Right renal pelvis (tissue), 4 donors: ENCODE measurements at places on chromosomes 4 and X. TPM values are rescaled to one million over a fixed set of nuclear protein-coding genes. Genes with fewer than 3 reads are reported as not detected.

The CT45A10 gene
- polyA plus RNA-seq = not detected

The FNIP2 gene
- polyA plus RNA-seq = 49.9 TPM

The BEX1 gene
- polyA plus RNA-seq = 73.6 TPM

GRCh38 chr4:74962584-74962983 lies 29.7 kb downstream of the PARM1 start:
- no peak for DNase-seq

The TAF1 gene
- 32.4 TPM for polyA plus RNA-seq

GRCh38 chr4:102263024-102263787 lies 82.1 kb downstream of the SLC39A8 start:
- peak; percentile 7 for DNase-seq

DNA sequence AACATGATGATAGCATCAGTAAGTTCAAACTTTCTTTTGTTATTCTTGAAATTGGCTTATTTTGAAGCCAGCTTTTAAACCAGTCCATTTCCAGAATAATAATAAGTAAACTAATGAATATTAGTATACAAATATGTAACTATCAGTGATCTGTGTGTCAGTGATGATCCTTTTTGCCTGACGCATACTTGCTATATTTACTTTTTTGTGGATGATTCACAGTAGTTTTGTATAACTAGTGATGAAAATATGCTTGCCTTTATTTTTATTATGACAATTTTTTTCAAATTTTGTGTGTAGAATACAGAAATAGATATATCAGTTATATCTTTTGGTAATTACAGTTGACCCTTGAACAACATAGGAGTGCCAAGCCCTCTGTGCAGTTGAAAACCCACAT lies 49.5 kb downstream of the USP53 start:
- DNase-seq = no peak

DNA sequence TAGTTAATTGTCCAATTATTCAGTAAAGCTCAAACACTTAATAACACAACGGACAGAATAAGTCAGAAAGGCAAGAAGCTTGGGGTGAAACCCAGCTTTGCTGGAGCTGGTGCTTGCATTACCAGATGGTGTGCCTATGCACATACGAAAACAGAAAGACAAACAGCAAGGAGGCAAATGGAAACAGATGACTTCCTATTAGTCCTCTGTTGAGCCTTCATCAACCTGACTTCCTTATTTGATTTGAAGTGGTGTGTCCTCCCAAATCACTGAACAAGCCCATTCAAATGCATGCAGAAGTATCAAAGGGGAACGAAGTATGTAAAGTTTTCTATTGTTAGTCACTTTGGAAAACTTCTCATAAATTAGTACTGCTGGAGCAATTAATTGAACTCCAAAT lies 166.2 kb downstream of the ATP10D start:
- DNase-seq = no peak

The TMEM144 gene
- polyA plus RNA-seq = 6.3 TPM

DNA sequence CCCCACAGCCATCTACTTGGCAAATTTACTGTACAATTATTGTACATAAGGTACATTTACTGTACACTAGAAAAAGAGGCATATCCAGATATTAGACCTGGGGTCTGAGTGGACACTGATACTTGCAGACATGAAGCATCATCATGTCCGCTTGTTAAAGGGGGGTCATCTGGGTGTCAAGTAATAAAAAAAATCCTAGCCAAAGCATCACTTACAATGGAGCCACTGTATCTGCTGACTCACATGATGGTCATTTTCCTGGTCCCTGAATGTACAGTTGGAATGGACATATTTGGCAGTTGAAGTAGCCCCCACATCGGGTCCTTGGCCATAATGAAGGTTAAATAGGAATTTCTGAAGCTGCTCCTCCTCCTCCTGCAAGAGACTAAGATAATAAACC lies 228.8 kb downstream of the THOC2 start:
- no peak for DNase-seq

DNA sequence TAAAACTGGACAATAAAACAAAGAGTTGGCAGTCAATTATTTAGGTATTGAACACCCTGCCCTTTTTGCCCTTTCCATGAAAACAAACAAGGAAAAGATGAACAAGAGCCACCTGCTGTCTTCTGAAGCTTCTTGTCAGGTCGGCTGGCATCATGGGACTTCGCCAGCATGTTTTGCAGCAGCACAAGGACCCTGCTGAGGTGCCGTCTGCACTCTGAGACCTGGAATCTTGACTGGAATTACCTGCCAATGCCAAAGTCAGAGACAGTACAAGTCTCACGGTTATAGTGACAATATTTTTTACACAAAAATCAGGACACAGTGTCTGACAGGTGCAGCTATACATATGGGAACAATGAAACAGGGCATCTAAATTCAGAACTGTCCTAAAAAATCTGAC lies 284.5 kb downstream of the GASK1B start:
- no peak for DNase-seq

- DNase-seq = no peak
Observed at GRCh38 chrX:74251006-74251930, 52.7 kb upstream of the ZCCHC13 start.
